ENCODE measurements at places on chromosomes 7 and 10.

GRCh38 chr7:81871606-81872265 lies 101.9 kb upstream of the HGF start:
- DNase-seq, result peak; percentile 35

GRCh38 chr10:6769704-6770417 lies 189.8 kb upstream of the PRKCQ start:
- DNase-seq, result no peak

- no peak for DNase-seq
Measured at GRCh38 chr10:121926671-121927317, 1.0 kb downstream of the ATE1 start.

GRCh38 chr7:5824297-5824610 lies 42.8 kb upstream of the RNF216 start:
- no peak for DNase-seq

DNA sequence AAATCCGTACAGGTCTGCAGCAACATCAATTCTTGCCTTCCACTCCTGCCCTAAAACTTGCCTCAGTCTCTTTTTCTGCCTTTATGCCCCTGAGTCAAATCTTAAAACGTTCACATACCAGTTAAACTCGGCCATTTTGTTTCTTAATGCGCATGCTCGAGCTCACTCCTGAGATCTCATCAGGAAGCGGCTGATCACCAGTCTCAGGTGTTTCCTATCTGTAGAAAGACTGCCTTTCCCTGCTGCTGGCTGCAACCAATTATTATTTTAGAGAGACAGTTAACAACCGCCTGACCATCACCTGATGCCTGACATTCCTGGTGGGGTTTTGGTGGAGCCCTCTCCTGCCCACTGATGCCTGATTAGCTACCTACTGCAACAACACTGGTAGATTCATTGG lies 70.2 kb upstream of the TMEM140 start:
- no peak for DNase-seq

DNA sequence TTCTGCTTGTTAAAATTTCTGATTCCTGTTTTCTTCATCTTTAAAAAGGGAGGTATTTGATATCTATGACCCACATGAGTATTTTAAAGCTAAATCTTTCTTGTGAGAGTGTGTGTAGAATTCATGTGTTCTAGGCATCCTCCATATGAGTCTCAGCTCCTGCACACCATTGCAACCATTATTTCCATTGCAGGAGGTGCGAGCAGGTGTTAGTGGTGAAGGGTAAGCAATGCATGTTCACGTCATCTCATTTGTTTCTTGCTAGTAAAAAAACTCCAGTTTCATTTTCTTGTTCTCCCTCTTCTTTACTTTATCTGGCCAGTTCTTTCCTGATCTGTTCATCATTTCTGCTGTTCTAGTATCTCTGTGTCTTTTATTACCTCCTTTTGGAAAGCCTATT lies 100.5 kb downstream of the ADRA2A start:
- no peak for DNase-seq

DNA sequence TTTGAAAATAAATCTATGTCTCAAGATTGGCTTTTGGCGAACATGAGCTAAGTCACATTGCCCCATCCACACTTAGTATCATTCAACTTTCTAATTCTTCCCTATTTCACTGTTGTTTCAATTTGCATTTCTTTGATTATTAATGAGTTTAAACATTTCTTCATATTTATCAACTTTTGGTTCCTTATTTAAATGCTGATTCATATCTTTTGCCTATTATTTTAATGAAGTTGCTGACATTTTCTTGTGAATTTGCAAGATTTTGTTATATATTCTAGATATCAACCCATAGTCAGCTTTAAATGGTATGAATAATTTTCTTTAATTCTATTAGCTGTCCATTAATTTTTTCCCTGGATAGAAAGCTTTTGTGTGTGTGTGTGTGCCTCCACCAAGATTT lies 14.4 kb upstream of the TSGA13 start:
- no peak for DNase-seq

- no peak for DNase-seq
Measured at GRCh38 chr10:102555781-102556328, 52.1 kb downstream of the SUFU start.

GRCh38 chr7:17130281-17131059 lies 168.0 kb upstream of the AHR start:
- peak; percentile 42 for DNase-seq

DNA sequence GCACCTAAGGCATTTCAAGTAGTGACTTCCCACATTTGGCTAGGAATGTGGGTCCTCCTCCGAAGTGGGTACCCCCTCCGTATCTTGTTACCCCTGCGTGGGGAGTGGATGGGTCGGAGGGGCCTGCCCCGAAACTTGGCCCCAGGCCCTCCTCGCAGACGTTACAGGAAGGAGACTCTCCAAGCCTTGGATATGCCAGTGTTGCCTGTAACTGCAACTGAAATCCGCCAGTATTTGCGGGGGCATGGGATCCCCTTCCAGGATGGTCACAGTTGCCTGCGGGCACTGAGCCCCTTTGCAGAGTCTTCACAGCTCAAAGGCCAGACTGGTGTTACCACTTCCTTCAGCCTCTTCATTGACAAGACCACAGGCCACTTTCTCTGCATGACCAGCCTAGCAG lies 823 bp downstream of the TWNK start:
- DNase-seq, result no peak

GRCh38 chr10:69412232-69412790 lies 4.4 kb downstream of the TACR2 start:
- DNase-seq, result no peak

GRCh38 chr10:58275261-58275660 lies 6.3 kb downstream of the CISD1 start:
- no peak for DNase-seq

- DNase-seq, result no peak
Measured at GRCh38 chr10:102859911-102860310, 5.9 kb downstream of the BORCS7 start.

- DNase-seq, result no peak
Measured at GRCh38 chr7:132558815-132559214, 17.5 kb downstream of the PLXNA4 start.

DNA sequence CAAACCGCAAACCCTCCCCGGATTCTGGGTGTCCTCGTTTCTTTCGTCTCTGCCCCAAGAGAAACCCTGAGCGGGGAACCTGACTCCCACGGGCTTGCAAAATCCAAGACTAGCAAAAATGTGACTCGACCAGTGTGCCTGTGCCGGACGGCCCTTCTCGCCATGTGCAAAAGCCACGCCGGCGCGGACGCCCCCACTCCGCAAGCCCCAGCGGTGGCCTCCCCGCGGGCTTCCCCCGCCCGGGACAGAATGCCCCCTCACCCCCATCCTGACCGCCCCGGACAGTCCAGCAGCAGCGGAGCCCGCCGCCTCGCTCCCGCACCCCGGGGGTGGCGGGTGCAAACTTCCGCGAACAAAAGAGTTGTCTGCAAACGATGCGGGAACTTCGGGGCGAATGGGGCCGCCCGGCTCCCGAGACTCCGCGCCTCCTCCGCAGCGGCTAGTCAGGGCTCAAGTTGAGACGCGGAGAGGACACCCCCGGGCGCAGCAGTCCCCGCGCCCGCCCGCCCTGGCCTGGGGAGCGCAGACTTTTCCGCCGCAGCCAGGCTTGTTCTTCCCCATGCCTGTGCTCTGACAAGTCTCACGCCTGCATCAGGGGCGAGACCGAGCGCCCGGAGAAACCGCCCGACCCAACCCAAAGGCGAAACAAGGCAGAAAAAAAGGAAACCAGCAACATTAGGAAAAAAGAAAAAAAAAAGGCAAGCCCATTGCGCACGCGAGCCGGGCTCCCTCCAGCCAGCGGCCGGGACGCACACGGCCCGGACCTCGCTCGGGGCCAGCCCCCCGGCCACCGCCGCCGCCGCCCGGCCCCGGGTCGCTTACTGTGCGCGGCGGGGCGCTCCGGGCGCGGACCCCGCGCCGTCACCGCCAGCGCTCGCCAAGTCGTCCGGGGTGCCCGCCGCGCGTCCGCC lies 732 bp downstream of the FAM53B start:
- DNase-seq, result no peak

GRCh38 chr7:121330053-121330833 lies 1.4 kb downstream of the WNT16 start:
- DNase-seq, result no peak

- DNase-seq, result no peak
Measured at GRCh38 chr7:113200281-113200680, 81.9 kb upstream of the SMIM30 start.

- no peak for DNase-seq
Measured at GRCh38 chr7:73801577-73801976, 29.2 kb upstream of the CLDN4 start.

DNA sequence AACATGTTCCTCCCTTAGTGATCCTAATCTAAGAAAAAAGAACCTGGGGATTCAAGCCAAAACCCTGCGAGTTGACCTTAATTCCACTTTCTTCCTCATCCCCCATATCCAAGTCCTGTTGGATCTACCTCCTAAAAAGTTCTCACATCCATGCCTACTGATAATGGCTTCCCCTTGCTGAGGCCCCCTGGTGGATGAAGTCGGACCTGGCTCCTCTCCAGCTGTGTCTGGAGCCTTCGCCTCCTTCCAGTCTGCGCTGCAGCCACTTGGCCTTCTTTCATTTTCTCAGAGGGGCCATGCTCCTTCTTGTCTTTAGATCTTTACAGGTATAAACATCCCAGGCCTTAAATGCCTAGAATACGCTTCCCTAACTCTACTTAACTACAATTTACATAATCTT lies 8.1 kb downstream of the PDE1C start:
- no peak for DNase-seq

DNA sequence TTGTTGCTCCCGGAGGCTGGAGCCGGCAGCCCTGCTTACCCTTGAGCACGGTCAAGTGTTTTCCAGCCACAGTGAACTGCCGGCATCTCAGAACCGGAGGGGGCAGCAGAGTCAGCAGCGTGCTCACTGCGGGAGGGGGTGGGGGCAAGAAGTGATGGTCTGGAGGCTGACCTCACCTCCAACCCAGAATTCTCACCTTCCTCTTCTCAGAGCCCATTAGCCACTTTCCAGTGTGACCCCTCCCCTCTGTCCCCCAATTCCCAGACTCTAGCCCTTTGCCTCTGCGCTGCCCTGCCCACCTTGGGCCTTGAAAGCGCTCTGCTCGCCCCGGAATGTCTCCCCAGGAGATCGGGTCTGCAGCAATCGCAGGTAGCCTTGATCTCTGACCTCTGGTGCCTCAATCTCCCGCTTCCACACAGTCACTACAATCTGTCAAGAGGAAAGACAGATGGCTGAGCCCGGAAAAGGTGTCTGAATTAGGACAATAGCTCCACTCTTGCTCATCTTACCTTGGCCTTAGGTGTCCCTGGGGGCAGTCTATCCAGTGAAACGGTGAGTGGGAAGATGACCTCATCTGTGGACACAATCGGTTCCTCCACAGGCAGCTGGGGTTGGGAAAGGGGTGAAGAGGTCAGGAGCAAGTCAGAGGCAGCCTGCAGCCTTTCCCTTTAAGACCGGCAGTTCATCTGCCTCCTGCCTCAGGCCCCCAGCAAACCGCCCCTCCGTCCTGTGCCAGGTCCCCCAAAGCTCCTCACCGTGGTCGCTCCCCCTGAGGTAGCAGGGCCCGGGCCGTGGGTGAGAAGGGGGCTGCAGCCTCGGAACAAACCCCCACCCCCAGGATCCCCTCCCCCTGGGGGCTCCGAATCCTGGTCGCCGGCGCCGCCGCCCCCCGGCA lies 942 bp downstream of the TRAPPC14 start:
- no peak for DNase-seq

GRCh38 chr7:105218939-105219770 lies 169.6 kb downstream of the SRPK2 start:
- DNase-seq, result no peak

GRCh38 chr10:66928776-66929175 lies 2.9 kb downstream of the LRRTM3 start:
- no peak for DNase-seq

GRCh38 chr7:98841179-98841997 lies 28.4 kb downstream of the TMEM130 start:
- DNase-seq, result no peak

GRCh38 chr7:50825465-50825864 lies 42.8 kb upstream of the GRB10 start:
- no peak for DNase-seq

DNA sequence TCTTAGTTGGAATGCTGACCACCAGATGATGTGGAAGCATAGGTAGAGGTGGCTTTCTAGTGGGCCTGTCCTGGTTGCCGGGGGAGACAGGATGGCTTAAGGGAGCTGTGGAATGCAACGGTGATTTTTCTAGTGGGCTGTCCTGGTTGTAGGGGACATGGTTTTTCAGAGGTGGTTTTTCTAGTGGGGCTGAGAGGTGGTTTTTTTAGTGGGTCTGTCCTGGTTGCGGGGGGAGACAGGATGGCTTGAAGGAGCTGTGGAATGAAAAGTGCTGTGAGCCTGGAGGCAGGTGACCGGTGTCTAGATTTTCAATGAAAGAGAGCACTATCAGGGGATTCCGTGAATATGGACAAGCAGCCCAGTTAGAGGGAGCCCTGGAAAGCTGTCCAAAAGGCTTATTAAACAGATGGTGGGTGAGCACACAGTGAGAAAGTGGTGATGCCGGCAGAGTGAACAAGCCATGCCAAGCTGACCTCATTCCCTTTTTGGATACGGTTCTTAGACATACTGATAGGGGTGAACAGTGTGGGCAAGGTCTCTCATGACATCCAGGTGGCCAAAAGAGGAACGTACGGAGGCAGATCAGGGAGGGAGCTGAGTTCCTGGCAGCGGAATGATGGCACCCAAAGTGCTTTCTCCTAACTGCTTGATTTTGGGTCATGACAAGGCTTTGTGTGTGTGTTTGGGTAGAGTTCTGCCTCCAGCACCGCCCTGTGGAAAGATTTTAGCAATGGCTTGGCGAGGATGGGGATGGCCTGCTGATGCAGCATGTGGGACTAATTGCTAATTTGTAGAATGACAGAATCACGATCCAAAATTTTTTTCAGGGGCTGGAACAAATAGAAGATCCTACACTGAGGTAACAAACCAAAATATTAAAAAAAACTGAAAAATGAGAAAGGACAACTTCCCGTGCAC lies 126.6 kb downstream of the TMEM178B start:
- DNase-seq, result no peak

DNA sequence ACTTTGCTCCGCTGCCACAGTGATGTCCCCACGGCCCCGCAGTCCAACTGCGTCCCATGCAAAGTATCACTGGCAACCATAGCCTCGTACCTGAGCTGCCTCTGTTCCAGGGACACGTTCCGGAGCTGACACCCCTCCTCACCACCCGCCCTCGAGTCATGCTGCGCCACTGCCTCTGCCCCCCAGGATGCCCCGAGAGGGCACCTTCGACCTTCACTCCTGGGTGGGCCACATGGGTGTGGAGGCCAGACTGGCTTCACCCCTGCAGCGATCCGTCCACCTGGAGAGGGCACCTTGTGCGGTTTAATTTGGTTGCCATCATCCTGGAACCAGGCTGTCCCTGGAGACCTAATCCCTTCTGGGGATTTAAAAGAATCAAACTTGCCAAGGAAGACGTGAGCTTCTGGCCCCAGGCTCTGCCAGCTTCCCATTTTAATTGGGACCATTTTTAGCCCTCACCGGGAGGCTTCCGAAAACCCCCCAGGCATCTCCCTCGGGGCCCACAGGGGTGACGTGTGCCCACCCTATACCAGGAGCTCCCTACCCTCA lies 19.2 kb upstream of the TNRC18 start:
- DNase-seq, result no peak
